Coronary artery (tissue), 2 donors: ENCODE measurements at places on chromosomes 5 and 9.

GRCh38 chr5:128630121-128630520 lies 92.1 kb upstream of the FBN2 start:
- DNase-seq: no peak

GRCh38 chr9:114677418-114677817 lies 4.6 kb downstream of the TEX48 start:
- DNase-seq: no peak

GRCh38 chr5:94621763-94622162 lies 3.3 kb downstream of the SLF1 start:
- no peak for DNase-seq

DNA sequence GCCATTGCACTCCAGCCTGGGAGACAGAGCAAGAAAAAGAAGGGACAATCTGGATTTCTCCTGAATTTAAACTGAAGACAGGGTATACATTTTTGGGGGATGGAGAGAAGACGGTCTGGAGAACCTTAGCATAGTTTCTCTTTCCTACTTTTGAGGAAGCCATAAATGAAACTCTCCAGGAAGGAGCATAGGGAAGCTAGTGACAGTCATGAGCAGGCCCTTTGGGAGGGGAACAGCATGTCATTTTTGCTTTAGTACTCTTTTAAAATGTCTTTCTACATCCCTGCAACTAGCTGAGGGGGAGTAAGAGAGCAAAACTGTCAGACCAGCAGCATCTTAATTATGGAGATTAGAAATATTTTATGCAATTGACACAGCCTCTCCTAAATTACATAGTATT lies 8.2 kb upstream of the SLC44A1 start:
- DNase-seq: no peak
